SK-N-DZ (cell line): ENCODE measurements at places on chromosomes 6 and 20.

- no peak for DNase-seq
Measured at GRCh38 chr6:143842461-143842901, 657 bp upstream of the LTV1 start.

- DNase-seq: no peak
Measured at GRCh38 chr6:160428818-160429619, 80.8 kb downstream of the SLC22A3 start.

GRCh38 chr6:81774542-81774941, 22.1 kb upstream of the TENT5A start:
- no peak for DNase-seq

- no peak for DNase-seq
Measured at GRCh38 chr20:36497856-36498255, 43.5 kb upstream of the MYL9 start.
